ENCODE measurements at places on chromosomes 1 and 21.
A peak's percentile ranks its signal among the peaks of the same experiment; 100 is the strongest.

- DNase-seq: no peak
Observed at GRCh38 chr1:206036663-206037455, 13.2 kb upstream of the CTSE start.

DNA sequence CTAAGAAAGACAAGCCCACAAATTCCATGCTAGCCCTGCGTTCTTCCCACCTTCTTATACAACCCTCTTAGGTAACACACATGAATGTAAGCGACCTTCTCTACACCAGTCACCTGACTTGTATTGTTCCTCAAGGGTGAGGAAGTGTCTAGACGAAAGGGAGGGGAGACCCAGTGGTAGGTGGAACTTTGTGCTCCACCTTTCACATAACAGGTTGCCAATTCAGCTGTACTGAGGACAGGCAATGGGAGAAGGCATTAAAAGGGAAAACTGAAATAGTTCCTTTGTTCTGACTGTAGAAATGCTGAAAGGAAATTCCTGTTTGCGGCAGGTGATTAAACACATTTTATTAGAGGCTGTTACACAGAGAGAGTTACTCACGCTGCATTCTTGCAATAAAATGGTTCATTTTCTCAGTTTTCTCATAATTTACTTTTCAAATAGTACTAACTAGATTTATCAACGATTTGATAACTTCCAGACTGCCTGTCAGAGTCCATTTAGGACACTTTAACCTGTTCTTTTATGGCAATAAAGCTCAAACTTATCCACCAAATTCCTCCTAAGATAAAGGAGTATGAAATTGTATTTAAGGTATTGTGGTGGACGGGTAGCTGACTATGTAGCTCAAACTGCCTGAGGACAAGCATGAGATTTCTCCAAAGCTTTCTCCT, 17.8 kb upstream of the CHRM3 start:
- no peak for DNase-seq

GRCh38 chr1:6502000-6502891, 10.8 kb upstream of the PLEKHG5 start:
- peak; percentile 92 for DNase-seq

DNA sequence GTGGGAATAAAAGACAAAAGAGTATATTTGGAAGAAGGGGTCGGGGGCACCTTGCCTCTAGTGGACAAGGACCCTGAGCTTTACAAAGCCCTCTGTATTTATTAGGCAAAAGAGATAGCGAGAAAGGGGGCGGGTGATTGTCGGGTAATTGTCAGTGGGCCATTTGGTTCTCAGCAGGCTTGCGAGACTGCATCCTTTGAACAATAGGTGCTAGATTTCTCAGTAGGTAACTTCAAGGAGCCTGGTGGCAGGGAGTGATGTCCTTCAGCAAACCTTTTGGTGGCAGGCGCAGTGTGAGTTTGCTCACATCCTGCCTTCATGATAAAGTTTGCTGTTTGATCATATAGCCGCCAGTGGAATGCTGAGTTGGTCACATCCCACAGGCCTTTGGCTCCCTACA, 71.4 kb downstream of the AXDND1 start:
- DNase-seq: no peak

GRCh38 chr1:201560328-201561194, 21.6 kb downstream of the NAV1 start:
- no peak for DNase-seq

- DNase-seq: no peak
Observed at GRCh38 chr1:172931761-172932160, 119.0 kb downstream of the TNFSF18 start.

- DNase-seq: no peak
Observed at GRCh38 chr1:110602466-110602865, 3.7 kb downstream of the KCNA2 start.

- no peak for DNase-seq
Observed at GRCh38 chr1:5373281-5373680, 618.9 kb downstream of the NPHP4 start.

DNA sequence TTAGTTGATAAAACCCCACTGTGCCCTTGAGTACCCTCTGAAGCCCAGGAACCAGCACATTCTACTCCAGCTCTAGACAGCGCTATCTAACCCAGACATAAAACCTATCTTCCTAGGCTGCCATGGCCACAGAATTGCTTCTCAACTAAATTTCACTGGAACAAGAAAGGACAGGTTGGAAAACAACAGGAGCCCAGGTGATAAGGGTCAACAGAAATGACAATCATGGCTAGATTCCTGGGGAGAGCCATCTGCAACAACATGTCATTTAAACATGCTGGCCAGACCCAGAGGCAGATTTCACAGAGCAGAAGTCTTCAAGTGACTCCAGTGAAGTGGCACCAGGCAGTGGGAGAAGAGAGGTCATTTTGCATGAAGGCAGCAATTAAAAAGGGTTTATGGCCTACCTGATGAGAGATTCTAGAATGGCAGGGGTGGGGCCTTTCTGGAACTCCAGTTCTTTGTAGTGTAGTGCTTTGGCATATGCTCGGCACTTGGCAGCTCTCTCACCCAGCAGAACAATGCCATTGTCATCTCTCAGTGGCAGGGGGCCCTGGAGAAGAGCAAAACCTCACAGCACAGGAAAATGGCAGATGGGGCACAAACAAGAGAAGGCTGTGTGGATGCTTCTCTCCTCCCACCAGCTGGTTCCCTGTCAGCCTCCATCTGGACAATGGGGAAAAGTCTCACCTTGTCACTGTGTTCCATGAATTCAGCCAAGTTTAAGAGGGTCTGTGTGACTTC, 9.9 kb downstream of the ANGPTL7 start:
- DNase-seq: no peak

- DNase-seq: no peak
Observed at GRCh38 chr1:202591515-202591914, 118.7 kb downstream of the SYT2 start.

GRCh38 chr1:33060579-33061083, 20.3 kb upstream of the AZIN2 start:
- no peak for DNase-seq

DNA sequence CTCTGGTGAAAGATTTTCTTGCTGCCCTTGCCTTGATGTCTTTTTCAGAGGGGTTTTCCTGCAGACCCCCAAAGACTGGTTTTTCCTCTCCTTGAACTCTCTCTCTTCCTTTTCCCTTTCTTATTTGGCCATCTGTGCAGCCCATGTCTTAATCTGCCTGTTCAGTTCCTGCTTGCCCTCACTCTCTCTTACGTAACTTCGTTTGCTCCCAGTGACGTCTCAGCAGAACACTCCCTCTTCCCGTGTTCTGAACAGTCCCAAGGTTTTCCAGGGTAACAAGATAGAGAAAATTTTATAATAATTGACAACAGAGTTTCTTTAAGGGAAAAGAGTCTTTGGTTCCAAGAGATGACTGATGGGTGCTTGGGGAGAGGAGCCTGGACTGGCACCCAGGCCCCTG, 109.1 kb upstream of the LMO4 start:
- no peak for DNase-seq

GRCh38 chr1:225824533-225824941, 14.6 kb downstream of the EPHX1 start:
- DNase-seq: peak; percentile 51

DNA sequence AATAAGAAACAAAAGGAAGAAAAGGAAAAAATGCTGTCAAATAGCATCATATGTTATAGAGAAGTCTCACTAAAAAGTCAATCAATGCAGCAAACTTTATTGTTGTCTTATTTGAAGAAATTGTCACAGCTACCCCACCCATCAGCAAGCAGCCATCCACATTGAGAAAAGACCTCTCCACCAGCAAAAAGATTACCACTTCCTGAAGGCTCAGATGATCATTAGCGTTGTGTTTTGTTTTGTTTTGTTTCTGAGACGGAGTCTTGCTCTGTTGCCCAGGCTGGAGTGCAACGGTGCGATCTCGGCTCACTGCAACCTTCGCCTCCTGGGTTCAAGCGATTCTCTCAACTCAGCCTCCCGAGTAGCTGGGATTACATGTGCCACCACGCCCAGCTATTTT, 29.0 kb downstream of the ATP2B4 start:
- DNase-seq: no peak

DNA sequence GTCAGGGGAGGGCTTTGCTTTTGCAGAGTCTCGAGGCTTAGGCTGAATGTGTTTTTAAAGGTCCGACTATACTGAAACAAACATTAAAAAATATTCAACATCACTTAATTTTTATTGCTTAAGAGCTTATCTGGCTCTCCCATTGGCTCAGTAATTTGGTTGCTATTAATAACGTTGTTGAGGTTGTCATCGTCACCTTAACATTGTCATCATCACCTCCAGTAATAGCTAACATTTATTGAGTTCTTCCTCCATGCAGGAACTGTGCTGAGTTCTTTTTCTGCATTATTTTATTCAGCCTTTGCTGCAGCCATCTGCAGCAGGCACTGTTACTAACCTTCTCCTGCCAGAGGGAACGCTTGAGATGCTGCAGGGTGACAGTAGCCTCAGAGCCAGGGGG, 40.1 kb downstream of the ADARB1 start:
- DNase-seq: no peak

DNA sequence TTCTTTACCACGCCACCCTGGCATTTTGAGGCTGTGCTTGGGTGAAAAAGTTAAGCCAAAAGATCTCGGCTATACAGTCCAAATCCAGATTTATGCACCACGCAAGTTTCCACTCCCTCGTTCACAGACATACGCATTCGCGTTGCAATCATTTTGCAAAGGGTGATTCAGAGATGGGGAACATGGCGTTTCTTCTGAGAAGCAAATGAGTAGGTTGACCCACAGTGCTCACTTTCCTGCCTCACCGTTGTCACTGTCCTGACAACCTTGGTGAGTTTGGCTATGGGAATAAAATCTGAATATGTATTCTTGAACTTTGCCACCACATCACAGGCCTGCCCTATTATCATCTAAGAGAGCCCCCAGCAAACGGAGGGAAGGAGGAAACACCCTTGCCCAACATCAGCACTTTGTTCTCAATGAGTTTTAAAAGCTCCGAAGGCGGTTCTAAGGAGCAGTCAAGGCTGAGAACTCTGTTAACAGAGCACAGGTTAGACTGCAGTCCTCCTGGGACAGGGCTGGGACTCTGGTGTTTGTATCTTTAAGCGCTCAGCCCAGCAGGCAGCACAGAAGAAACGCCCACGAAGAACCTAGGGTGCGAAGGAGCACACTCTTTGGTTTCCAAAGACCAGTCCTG, 86.4 kb downstream of the RUNX1 start:
- no peak for DNase-seq

- DNase-seq: peak; percentile 75
Observed at GRCh38 chr1:186828611-186829454, at the start of gene PLA2G4A. Gene PLA2G4A (plus strand): TSS chr1:186828949. CDS start chr1:186854355, 25,406 bp downstream.

- no peak for DNase-seq
Observed at GRCh38 chr1:6813165-6813564, 27.9 kb downstream of the CAMTA1 start.

- DNase-seq: peak; percentile 63
Observed at GRCh38 chr1:6098303-6099215, 52.9 kb downstream of the KCNAB2 start.

GRCh38 chr1:35561297-35561971, 3.8 kb downstream of the NCDN start:
- no peak for DNase-seq

DNA sequence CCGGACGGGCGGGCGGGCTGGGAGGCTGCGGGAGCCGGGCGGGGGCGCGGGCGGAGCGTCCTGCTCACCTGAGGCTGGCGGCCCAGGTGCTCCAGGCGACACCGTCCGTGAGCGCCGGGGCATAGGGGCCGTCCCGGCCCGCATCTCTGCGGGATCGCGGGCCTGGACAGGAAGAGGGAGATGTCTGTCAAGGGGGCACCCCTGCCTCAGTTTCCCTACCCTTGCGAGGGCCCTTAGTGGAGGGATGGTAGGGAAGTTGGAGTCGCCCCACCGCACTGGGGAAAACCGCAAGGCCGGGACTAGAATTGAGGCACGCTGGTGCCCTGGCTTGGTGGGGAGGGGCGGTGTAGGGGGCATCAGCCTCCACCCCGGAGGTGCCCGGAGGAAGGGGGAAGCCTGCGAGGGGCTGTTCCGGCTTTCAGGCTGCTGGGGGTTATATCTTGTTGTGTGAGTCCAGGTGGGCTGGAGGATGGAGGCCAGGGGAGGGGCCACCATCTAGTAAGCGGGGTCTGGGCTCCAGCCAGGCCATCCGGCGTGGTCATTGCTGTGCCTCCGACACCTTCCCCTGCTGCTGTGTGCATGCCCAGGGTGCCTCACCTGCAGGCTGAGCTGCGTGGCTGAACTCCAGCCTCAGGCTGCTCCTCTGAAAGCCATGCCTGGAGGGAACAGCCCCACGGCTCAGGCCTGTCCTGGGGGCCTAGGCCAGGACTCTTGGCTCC, 580 bp downstream of the VWA1 start:
- DNase-seq: no peak

GRCh38 chr21:26070822-26071425, 99.6 kb downstream of the APP start:
- no peak for DNase-seq

DNA sequence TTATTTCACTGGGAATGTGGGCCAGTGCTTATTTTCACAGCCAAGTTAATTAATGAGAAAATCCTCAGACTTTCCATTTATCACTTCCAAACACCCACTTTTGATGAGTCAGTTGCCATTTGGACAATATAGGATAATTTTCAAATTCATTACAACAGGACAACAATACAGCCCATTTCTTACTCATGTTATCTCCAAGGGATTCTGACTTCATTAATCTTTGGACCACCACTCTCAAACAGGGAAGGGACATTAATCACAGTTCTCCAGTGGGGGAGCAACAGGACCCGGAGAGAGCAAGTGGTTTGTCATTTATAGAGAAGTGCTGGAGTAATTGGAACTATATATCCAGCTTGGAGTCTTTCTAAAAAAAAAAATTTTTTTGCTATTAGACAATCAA, 38.7 kb downstream of the JUN start:
- DNase-seq: no peak

DNA sequence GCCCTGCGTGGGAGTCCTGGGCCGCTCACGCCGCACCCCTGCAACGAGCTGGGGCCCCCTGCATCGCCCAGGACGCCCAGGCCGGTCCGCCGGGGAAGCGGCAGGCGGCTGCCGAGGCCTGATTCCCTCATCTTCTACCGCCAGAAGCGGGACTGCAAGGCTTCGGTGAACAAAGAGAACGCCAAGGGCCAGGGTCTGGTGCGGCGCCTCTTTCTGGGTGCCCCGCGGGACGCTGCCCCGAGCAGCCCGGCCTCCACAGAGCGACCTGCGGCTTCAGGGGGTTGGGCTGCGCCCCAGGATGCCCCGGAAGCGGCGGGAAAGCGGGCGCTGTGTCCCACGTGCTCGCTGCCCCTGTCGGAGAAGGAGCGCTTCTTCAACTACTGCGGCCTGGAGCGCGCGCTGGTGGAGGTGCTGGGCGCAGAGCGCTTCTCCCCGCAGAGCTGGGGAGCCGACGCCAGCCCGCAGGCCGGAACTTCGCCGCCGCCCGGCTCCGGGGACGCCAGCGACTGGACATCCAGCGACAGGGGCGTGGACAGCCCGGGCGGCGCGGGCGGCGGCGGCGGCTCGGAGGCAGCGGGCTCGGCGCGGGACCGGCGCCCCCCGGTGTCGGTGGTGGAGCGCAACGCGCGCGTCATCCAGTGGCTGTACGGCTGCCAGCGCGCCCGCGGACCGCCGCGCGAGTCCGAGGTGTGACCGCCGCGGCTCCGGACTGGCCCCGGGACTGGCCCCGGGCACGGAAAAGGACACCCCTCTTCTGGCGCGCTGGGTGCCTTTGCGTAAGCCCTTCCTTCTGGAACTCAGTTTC, 2.7 kb downstream of the FAM110D start:
- peak; percentile 65 for DNase-seq
